ENCODE measurements at places on chromosomes 6 and 20.
A peak's percentile ranks its signal among the peaks of the same experiment; 100 is the strongest.

DNA sequence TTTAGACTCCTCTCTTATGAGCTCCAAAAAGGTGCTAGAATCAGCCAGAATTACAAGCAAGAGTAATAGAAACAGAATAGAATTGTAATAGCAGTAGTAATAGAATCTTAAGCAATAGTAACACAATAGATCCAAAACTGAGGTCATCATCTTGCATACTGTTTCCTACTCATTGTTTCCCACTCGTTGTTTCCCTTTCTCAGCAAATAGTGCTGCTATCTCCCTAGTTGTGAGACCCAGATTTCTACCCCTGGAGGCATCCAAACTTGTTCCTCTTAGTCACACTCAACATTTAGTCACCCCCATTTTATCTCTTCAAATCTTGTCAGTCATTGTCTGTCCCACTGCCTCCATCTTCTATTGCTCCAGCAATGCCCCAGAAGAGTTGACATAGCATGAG lies 356.9 kb upstream of the MARCKS start:
- no peak for DNase-seq

DNA sequence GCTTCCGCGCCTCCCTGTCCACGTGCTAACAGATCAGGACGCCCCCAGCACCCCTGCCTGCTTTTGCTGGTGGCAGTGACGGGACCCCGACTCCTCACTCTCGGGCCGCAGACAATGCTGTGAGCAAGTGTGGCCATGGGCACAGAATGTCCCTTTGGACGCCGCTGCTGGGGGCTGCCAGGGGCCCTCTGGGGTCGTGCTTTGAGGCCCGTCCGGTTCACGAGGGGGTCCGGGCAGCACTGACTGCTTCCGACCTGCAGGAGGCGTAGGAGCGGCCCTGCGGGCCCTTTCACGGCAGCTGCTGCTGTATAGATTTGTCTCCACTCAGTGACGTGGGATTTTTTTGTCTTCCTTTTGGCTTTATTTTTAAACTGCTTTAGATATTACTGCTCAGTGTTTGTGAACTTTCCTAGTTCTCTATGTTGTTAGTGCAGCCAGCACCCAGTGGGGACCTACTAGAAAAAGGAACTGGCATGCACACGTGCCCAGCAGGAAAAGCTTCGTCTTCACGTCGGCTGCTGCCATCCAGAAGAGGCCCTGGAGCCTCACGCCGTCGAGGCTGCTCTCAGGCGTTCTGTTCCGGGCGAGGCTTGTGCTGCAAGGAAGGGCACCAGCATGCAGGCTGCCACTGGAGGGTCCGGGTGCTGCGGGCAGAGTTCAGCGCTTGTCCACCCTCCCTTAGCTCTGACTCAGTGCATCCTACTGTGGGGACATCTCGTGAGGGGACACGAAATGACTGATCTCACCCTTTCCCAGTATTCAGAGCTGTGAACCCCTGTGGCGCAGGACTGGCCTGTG lies 21.7 kb downstream of the UCKL1 start:
- DNase-seq, result no peak

GRCh38 chr6:130211691-130212090 lies 11.1 kb downstream of the SAMD3 start:
- no peak for DNase-seq

GRCh38 chr6:150343434-150343833 lies 25.4 kb upstream of the IYD start:
- DNase-seq, result peak; percentile 15

GRCh38 chr6:97885325-97885724 lies 602.3 kb upstream of the MMS22L start:
- no peak for DNase-seq

DNA sequence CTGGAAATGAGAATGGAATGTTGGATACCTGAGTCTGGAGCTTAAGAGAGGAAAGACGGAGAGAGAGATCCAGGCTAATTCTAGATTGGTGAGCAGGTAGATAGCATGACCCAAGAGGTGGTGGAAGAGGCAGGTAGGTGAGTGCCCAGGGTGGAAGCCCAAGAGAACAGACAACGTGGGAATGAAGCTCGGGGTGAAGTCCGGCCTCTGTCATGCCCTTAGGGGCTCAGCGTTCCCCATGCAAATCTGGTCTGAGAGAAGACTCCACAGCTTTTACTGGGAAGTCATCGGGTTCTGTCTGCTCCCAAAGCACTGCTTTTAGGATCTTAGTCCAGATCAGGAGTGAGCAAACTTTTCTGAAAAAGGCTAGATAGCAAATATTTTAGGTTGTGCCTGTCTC lies 3.6 kb downstream of the NELFCD start:
- no peak for DNase-seq

GRCh38 chr20:32278199-32278643 lies 770 bp downstream of the KIF3B start:
- no peak for DNase-seq

DNA sequence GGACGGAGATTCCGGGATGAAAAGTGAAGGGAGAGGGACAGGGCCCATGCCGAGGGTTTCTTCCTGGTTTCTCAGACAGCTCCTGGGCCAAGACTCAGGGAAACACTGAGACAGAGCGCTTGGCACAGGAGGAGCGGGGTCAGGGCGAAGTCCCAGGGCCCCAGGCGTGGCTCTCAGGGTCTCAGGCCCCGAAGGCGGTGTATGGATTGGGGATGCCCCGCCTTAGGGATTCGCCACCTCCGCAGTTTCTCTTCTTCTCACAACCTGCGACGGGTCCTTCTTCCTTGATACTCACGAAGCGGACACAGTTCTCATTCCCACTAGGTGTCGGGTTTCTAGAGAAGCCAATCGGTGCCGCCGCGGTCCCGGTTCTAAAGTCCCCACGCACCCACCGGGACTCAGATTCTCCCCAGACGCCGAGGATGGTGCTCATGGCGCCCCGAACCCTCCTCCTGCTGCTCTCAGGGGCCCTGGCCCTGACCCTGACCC lies 55.0 kb upstream of the HLA-A start:
- no peak for DNase-seq

DNA sequence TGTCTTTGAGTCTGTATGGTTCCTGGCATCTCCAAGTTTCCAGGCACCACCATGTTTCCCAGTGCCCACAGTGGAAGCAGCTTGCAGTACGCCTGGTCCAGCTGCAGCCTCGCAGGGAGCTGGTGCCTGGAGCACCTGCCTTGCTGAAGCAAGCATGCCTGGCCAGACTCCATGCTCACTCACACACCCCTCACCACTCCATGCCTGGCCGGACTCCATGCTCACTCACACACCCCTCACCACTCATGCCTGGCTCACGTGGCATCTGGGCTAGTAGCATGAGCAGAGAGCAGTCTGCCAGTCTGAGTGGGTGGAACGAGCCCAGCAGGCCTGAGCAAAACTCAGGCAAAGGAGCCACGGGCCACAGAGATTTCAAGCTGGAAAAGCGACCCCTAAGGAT lies 214.3 kb downstream of the TFAP2C start:
- no peak for DNase-seq

DNA sequence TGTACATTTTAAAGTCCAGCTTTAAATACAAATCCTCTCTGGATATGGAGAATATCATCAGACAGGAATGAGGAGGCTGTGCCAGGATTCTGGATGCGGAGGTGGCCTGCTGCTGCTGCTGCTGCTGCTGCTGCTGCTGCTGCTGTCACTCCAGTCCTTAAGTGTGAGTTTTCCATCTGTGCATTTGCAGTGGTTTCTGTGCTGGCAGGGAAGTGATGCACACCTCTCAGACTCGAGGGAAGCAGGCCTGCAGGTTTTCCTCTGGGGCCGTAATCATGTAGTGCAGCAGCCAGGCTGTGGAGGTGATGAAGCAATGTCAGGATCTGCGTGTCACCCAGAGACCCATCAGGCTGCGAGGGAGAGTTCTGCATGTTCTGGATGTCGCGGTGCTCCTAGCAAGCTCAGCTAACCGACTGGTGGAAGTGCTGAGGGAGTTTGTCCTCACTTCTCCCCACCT lies 32.0 kb downstream of the CFAP61 start:
- no peak for DNase-seq

DNA sequence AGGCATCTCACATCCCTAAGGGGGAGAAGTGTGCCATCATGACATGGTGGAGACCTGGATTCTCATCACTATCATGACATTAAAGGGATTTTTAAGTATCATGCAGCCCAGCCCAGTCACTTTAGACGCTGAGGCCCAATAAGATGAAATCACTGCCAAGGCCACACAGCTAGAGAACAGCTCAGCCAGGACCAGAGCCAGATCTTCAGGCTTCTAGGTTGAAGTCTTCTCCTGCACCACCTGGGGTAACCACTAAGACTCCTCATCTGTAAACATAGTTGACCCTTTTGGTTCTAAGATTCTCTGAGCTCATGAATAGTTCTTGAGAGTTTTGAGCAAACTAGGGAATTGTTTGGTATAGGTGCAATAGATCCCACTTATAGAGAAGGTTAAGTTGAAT lies 125.1 kb downstream of the TCP11 start:
- no peak for DNase-seq

GRCh38 chr20:1968964-1969363 lies 24.9 kb downstream of the PDYN start:
- no peak for DNase-seq

DNA sequence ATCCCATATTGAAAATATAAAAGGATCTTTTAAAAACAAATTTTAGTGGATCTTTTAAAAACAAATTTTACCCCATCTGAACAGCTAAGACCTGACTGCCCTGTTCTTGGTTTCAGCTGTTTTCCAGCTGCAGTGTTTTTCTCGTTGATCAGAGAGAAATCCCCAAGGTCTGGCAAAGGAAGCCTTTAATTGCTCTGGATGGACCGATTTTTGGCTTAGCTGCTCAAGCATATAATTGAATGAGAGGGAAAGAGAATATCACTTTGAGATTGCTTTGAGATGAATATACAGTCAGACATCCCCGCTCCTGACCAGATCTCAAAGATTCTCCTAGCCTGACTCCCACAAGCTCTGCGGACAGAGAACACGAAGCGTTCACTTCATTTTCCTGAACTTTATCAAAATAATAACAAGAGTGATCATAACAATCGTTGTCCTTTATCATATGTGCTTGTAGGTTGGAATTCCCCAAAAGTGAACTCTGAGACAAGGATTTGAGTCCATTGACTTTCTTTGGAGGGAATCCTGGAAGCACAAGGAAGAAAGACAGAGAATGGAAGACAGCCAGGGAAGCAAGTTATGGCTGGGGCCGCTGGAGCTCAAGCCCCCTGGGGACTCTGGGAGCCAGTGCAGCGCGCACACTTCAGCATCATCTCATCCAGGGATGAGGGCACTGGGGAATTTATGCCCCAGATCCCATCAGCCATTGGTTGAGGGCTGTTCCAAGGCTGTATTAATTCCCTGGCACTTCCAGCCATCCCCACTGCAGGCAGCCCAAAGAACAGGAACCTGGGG lies 101.3 kb downstream of the SNX5 start:
- DNase-seq, result no peak

DNA sequence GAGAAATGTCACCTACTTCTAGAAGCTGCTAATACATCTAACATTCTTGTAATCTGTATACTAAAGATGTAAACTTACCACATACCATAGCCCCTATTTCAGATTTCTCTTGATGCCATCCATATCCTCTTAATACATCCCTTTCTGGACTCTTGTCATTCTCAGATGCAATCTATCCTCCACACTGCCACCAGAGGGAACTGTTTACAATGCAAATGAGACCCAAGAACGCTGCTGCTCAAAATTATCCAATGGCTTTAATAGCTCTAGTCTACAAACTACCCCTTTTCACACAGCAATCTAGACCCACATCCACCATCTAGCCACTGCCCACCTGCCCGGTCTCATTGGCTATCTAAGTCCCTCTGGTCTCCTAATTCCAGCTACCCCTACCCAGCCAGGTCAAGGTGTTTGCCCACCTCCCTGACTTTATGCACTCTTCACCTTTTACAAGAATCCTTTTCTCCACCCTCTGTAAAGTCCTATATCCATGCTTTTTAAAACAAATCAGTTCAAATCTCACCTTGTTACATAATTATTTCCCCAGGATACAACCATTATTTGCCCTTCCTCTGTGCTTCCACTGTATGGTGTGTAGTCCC lies 14.8 kb downstream of the FAXC start:
- DNase-seq, result no peak

- no peak for DNase-seq
These were observed 55.0 kb upstream of the TNFAIP3 start for GRCh38 chr6:137811916-137812553.

- no peak for DNase-seq
These were observed 143.7 kb downstream of the SYNDIG1 start for GRCh38 chr20:24612799-24613775.

- DNase-seq, result no peak
These were observed 59.0 kb upstream of the FAM184A start for GRCh38 chr6:119137194-119138072.

DNA sequence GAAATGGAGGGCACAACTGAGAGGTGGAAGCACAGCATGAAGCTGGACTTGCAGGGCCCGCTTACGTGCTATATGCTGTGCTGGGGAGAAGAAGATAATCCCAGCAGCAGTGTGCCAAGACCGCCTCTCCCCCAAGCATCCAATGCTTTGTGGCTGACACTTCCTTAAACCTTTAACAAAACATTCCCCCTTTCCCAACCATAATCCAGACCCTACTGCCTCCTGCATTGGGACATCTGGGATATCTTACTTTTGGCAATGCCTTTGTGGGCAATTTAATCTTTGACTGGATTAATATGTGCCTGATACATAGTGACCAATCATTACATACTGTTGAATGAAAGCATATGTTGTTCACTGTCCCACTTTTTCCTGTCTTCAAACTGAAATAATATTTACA lies 3.1 kb upstream of the TENT5A start:
- DNase-seq, result no peak

DNA sequence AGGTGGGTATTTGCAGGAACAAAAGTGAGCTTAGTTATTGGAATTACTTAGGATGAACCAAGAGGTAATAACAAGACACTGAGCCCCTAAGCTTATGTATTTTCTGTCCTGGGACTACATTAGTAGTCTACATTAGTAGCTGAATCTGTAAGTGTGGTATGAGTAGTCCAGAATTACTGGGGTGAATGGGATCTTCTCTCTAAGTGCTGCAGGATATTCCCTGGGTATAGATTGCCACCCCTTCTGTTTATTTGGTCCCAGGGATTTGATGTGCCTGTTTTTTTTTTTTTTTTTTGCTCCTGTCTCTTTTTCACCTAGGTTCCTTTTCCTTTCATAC lies 5.9 kb downstream of the CD2AP start:
- DNase-seq, result no peak

DNA sequence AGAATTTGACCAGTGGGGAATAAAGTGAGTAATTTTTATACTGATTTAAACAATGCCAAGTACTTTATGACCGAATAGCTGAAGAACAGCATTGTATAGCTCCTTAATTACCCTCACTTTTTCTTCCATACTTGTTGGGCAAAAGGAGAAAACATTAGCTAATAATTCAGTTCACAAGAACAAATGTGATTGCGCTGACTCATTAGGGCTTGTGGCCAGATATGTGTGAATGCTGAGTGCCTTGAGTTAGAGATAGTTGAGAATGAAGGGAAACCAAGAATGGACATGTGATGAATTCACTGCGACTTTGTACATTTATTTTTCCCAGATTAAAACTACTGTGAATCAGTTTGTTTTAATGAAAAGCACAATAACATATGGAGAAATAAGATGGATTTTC lies 669.4 kb downstream of the TFAP2A start:
- no peak for DNase-seq

DNA sequence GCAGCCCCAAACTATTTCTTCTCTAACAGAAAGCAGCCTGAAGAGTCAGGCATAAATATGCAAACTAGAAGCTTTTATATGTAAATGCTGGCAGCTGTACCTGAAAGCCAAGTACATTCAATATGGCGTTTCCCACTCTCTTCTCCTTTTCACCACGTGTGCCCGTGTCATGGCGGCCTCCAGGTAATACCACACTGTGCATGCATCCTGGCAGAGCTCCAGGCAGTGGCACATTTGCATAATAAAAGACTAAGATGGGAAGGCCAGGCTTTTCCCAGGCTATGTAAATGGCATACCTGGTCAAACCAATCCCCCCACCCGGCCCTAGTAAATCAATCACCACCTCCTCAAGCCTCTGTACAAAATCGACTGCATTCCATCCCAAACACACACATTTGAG lies 120.6 kb downstream of the MMUT start:
- DNase-seq, result no peak

Data from fibroblast of skin of left quadriceps (primary cell).